ENCODE measurements at places on chromosomes 3 and 15.

DNA sequence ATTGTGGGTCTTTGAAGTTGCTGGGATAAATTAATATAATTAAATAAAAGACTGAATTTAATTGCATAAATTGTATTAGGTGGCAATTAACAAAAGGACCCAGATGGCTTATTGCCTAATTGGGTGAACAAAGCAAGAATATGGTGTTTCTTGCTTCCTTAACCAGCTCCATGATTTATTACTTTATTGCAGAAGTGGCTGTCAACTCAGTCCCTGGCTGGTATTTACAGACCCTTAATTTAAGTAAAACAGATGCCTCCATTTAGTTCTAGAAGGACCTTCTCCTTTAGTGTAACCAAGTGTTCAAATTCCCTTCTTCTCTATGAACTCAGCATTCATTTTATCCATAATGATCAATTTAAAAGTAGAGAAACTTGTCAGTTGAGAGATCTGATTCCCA is 35.1 kb downstream of the DPH3 start:
- no peak for DNase-seq

DNA sequence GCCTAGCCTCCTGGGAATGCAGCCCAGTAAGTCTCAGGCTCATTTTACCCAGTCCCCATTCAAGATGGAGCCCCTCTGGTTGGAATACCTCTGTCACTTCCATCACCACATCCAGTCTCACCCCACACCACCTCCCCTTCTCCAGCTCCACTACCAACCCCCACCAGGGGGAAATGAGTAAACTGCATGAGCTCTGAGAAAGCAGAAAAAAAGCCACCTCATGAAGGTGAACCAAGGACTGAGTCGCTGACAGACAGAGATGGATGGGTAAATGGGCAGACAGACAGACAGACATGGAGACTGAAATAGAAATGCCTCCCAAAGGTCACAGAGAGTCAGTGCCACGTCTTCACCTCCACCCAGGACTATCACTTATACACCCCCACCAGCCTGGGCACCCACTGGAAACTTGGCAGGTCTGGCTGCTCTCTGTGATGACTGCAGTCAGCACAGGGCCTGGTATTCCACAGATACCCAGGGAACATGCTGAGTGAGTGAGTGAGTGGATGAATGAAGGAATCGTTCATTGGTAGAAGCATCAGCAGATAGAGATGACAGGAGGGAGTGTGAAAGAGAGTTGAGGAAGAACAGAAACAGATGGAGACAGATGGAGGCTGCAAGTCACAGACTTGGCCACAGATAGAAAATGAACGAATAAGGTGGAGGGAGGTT is 4.9 kb upstream of the LOXL1 start:
- DNase-seq, result no peak

- DNase-seq, result peak; percentile 41
Observed at GRCh38 chr3:194686816-194687637, 1.3 kb downstream of the FAM43A start.

- DNase-seq, result no peak
Observed at GRCh38 chr15:49888323-49888693, 230.7 kb downstream of the ATP8B4 start.

DNA sequence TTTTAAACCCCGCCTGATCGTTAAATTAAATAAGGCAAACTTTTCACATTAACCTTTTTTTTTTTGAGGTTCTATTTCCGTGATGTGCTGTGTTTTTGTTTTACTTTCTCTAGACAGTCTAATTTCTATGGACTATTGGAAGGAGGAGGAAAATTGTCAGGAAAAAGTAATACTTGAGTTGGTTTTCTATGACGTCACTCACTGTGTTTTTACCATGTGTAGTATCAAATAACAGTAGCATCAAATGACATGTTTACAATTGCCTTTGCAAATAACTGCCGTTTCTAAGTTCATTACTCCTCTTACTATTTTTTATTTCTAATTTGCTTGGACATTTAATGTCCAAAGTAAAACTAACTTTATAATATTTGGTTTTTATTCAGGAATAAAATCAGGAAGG is 32.3 kb downstream of the MYO1E start:
- DNase-seq, result no peak

- DNase-seq, result no peak
Observed at GRCh38 chr3:143349455-143349854, 229.9 kb downstream of the CHST2 start.

- no peak for DNase-seq
Observed at GRCh38 chr15:35170207-35170606, 85.1 kb upstream of the NANOGP8 start.

GRCh38 chr15:67105065-67105951 is 39.9 kb downstream of the SMAD3 start:
- DNase-seq, result no peak

- DNase-seq, result no peak
Observed at GRCh38 chr3:13547591-13548371, 1.1 kb upstream of the FBLN2 start.

GRCh38 chr15:47803767-47804166 is 86.5 kb downstream of the SEMA6D start:
- DNase-seq, result no peak

DNA sequence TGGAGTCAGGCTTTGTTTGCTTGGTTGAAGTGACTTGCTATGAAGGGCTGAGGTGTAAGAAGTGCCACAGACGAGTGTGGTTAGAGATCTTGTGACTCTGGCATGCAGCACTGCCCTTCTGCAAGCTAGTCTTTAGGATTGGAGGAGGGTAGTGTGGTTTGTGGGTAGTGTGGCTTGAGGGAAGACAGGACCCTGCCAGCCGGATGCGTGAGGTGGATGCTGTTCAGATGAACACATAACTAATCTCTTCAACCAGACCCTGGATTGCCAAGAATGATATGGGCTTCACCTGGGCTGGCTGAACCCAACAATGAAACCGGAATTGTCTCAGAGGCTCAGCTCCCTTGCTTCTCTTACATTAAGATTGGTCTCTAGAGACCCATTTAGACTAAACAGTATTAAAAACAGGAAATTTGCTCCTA is 32.7 kb downstream of the STARD9 start:
- DNase-seq, result peak; percentile 4

DNA sequence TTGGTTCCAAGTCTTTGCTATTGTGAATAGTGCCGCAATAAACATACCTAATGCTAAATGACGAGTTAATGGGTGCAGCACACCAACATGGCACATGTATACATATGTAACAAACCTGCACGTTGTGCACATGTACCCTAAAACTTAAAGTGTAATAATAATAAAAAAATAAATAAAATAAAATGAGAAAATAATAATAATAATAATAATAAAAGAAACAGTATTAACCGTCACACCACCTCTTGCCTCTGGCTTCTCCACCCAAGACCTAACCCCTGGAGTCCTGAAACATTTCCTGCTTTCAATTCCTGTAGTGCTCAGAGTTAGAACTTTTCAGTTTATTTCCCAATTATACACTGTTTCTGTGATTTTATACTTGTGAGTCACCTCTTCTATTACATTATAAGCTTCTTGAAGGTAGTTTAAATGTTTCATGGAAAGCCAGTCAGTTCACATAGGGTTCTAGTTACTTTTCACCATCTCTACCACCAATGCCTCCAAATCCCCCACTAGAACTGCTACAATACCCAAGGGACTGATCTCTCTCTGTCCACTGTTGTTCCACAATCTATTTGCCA is 18.4 kb upstream of the GHSR start:
- no peak for DNase-seq

- no peak for DNase-seq
Observed at GRCh38 chr3:186997061-186997460, 66.7 kb downstream of the ST6GAL1 start.

GRCh38 chr15:57355259-57355658 is 21.0 kb upstream of the CGNL1 start:
- no peak for DNase-seq

DNA sequence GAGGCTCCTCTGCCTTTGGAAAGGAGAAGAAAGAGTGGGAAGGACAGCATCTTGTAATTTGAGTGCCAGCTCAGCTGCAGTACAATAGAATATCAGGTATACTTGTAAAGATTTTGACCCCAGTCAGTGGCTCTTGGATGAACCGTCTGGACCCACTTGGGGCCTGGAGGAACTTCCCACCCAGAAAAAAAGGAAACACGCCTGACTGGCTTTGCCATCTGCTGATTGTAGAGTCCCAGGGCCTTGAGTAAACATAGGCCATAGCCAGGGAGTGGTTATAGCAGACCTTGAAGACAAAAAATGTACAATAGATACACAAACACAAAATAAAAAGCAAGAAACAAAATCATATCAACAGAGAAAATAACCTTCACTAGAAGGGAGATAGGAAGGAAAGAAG is 112.1 kb downstream of the GOLIM4 start:
- no peak for DNase-seq

DNA sequence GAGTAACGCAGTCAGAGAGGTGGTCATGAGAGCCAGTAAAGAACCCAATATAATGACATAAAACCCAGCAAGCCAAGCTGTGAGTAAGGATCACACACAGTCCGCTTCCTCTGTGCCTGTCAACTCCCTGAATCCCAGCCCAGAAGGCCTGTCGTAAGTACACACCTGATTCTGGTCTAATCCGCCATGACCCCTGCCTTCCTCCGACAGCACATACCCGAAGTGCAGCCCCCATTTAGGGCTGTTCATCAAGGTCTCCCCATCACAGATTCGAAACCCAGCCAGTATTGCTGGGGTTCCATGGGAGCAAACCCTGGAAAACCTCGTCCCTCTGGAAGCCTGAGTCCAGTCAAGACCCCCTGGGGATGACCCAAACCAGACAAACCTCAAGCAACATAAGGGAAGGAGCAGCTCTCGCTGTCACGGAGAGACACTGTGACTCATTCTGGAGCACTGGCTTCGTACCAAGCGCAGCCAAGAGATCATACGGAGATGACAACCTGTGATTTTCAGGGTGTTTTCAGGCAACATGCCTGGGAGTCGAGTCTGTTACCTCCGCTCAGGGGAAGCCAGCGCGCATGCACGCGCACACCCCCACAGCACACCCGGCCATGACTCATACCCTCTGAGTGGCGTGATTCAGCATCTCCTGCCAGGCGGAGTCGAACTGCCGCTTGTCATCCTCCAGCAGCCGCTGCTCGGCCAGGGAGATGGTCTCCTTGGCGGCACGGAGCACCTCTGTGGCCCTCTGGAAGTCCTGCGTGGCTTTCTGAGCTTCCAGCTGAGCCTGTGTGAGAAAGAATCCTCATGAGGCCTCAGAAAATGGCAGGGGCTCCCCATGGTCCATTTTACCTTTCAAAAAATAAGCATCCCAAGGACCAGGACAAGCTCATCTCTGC is 63.0 kb downstream of the SH3BP5 start:
- peak; percentile 92 for DNase-seq

DNA sequence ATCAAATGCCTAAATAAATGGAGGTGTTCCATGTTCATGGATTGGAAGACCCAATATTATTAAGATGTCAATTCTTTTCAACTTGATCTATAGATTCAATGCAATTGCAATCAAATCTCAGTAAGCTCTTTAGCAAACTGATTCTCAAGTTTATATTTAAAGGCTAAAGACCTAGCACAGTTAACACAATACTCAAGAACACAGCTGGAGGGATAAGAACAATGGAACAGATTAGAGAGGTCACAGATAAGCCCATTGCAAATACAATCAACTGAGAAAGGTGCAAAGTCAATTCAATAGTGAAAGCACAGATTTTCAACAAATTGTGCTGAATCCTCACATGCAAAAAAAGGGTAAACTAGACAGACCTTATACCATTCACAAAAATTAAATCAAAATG is 198.9 kb downstream of the P3H2 start:
- DNase-seq, result no peak

GRCh38 chr3:108940166-108940565 is 13.5 kb downstream of the GUCA1C start:
- DNase-seq, result no peak

DNA sequence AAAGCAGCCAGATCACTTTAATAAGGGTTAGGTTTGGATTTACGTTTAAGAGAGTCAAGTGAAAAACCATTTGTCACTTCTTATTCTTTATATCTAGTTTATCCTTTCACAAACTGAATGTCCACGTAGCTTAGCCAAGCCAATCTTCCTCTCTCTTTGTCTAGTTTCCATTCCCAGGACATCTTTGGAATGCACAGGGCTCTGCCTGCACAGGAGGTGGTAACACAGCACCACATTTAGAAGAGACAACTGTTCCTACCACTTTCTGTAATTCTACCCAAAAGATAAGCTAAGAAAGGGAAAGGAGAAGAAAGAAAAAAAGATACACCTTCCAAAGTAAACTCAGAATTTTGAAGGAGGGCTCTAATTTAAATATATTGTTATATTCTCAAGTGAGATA is 67.9 kb downstream of the IGSF11 start:
- no peak for DNase-seq

GRCh38 chr15:43404130-43404529 is 33.2 kb downstream of the TUBGCP4 start:
- DNase-seq, result no peak

- no peak for DNase-seq
Observed at GRCh38 chr15:42621996-42622925, 46.9 kb downstream of the STARD9 start.

DNA sequence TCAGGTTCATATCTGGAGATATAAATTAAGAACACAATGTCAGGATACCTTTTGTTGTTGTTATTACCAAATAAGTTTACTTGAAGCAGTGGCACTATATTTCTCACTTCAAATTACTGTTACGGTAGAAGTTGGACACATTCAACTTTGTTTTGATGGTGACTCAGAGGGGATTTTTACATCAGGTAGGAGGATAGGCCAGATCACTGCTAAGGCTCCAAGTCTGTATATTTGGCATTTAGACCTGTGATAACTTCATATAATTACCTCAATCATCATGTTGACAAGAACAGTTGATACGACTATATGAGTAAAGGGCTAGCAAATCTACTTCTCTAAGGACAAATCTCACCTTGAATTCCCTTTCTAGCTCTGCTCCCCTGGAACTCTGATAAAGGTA is 15.6 kb downstream of the LZTFL1 start:
- DNase-seq, result no peak

DNA sequence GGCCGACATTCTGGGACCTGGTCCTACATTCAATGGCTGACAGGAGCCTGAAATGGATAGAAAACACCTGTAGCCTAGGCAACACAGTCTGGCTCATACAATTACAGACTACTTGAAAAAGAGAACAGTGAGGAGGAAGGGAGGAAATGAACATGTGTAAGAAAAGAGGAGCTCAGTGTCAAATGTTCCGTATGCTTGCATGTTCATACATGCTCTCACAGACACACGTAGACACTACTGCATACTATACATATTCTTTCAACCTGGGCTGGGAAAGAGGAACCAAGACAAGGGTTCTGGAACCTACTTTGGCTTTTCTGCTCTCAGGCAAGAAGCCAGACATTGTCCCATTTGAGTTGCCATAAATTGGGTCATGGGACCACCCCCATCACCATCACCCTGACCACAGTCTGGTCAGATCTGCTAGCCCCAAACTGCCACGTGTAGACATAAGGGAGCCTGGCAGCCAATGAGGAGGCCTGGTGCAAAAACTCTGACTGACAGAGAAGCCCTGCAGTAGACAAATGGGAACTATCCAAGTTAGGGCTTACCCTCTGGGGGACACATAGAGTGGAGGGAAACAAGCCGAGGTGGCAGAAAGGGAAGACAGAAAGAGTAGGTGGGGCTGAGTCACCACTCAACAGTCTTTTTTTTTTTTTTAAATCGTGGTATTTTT is 310.0 kb downstream of the SHQ1 start:
- DNase-seq, result no peak

All from activated naive CD4-positive, alpha-beta T cell treated with Interleukin-2 at 50 U/mL for 16 hours (primary cell).